ENCODE measurements at places on chromosomes 1 and 21. TPM values are rescaled to one million over a fixed set of nuclear protein-coding genes. Genes with fewer than 3 reads are reported as not detected.

VANGL2 gene
- not detected for total RNA-seq

NFIA gene
- total RNA-seq, result 7.1 TPM

PFKL gene
- total RNA-seq, result 193 TPM

LHX4 gene
- not detected for total RNA-seq

DNA sequence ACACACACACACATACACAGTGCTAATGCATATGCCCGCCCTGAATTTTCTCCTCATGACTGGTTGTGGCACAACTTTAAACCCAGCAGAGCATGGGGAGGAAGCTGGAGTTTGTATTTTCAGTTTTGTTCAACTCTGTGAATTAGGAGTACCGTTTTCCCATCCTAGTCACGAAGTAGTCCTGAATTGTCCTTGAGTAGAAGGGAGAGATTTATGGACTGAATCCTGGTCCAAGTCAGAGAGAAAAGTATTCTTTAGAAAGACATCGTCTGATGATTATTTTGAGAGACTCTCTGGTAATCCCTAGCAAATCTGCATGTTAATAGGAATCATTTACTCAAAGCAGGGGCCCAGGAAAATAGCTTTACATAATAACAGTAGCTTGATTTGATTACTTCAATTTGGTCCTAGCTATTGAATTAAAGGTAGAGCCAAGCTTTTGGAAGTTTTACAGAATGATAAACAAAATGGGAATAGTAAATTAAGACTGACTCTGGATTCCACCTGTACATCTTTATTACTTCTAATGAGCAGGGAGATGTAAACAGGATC lies 60.5 kb upstream of the OLIG2 start:
- no peak for DNase-seq
- no peaks in the 10 kb centered on the region for H3K36me3 ChIP-seq
- H3K4me3 ChIP-seq, result no peak overlapping the region
- H3K27ac ChIP-seq, result no peak overlapping the region
- H3K4me1 ChIP-seq, result no peaks in the 10 kb centered on the region

DNA sequence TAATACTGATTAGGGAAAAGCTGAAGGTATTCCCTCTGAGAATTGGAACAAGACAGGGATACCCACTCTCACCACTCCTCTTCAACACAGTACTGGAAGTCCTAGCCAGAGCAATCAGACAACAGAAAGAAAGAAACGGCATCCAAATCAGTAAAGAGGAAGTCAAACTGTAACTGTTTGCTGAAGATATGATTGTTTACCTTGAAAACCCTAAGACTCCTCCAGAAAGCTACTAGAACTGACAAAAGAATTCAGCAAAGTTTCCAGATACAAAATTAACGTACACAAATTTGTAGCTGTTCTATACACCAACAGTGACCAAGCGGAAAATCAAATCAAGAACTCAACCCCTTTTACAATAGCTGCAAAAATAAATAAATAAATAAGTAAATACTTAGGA lies 78.6 kb downstream of the EXTL2 start:
- no peaks in the 10 kb centered on the region for H3K4me1 ChIP-seq
- DNase-seq, result no peak
- no peaks in the 10 kb centered on the region for H3K36me3 ChIP-seq
- no peaks in the 10 kb centered on the region for H3K27me3 ChIP-seq
- H3K4me3 ChIP-seq, result no peak overlapping the region
- no peak overlapping the region for H3K27ac ChIP-seq

DNA sequence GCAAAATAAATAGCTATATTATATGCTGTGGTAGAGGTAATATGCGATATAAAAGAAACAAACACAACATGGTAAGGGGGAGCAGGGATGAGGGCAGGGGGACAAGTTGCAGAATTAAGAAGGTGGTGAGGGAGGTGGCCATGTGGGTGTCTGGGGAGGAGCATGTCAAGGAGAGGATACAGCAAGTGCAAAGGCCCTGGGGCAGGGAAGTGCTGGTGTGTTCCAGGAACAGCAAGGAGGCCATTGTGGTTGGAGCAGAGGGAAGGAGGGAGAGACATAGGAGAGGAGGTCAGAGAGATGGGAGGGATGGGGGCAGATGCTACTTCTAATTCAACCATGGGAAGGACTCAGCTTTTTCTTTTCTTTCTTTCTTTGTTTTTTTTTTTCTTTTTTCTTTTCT lies 161.2 kb upstream of the IGSF21 start:
- no peak for DNase-seq
- H3K36me3 ChIP-seq, result no peaks in the 10 kb centered on the region
- peaks cover 7% of the 10 kb centered on the region for H3K27me3 ChIP-seq
- no peaks in the 10 kb centered on the region for H3K4me1 ChIP-seq
- no peak overlapping the region for H3K27ac ChIP-seq

DNA sequence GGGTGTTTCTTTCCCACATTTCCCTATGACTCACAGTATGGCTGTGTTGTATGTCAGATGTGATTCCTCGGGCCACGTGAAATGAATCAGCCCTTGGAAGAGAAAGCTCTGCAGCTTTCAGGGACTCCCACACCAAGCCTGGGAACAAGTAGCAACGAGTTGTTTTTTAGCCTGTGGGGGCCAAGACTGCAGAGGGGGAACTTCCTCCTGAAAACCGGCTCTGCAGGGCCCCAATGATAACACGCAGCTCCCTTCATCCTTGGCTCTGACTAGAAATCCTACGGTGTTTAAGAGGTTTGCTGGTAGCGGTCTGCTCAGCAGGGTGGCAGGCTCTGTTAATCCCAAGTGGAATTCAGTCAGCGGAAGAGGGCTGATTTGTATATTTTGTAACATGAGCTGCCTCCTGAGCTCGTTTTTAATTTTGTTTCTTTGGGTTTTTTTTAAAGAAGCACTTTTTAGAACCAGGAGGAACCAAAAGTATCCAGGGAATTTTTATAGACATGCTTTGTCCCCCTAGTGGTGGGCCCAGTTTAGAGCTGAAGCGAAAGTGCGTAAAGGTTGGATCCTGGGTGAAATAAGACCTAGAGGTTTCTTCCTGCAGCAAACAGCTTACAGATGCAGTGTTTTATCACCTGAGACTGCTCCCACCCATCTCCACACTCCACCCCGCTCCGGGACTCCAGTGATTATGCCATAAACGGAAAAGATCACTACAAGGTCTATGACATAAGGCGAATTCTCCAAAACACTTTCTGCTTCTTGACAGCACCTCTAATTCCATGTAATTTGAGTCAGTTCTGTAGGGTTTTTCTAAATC lies 48.8 kb downstream of the LAMC2 start:
- DNase-seq, result no peak
- H3K4me3 ChIP-seq, result no peak overlapping the region
- no peak overlapping the region for H3K27ac ChIP-seq
- H3K4me1 ChIP-seq, result no peaks in the 10 kb centered on the region

DNA sequence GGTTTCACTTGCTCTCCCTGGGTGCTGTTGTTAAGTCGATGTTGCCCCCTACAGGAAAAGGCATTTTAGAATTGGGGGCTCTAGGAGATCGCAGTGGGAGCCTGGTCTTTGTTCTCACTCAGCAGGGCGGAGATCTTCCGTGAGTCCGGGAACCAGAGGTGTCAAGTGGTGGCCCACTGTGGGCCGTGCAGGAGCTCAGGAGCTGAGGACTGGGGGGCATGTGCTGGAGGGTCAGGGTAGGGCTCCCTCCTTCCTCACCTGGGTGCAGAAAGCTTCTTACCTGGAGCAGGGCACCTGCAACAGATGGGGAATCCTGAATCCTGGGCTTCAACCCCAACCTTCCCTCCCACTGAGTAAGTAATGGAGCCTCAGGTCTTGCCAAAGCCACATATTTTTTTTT lies 392.7 kb downstream of the NPHP4 start:
- H3K27ac ChIP-seq, result no peak overlapping the region
- H3K27me3 ChIP-seq, result no peaks in the 10 kb centered on the region
- H3K36me3 ChIP-seq, result no peaks in the 10 kb centered on the region
- DNase-seq, result no peak
- H3K4me3 ChIP-seq, result no peak overlapping the region

DNA sequence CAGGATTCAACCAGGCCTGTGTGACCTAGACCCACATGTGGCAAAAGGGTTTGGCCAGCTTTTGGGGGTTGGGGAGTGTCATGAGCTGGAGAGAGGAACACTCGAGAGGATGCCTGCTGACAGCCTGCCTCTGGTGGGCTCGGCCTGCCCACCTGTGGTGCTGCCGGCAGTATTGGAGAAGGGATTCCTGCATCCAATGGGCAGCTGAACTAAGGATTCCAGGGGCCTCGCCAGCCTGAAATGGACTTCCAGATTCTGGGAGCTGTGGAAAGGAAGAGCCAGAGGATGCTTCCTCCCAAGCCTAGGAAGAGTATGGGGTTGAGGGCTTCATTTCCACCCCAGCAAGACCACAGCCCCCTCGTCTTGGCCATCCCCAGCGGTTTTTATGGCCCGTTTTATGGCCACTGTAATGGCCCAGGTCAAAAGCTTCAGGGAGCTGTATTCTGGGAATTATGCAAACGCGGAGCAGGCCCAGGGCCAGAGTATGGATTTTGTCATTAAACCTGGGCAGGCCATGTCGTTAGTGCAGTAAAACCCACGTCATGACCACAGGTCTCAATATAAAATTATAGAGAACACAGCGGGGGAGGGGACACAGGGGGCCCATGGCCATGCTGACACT lies 63.6 kb downstream of the TMEM53 start:
- no peak overlapping the region for H3K4me3 ChIP-seq
- no peaks in the 10 kb centered on the region for H3K36me3 ChIP-seq
- DNase-seq, result no peak
- no peak overlapping the region for H3K27ac ChIP-seq

DNA sequence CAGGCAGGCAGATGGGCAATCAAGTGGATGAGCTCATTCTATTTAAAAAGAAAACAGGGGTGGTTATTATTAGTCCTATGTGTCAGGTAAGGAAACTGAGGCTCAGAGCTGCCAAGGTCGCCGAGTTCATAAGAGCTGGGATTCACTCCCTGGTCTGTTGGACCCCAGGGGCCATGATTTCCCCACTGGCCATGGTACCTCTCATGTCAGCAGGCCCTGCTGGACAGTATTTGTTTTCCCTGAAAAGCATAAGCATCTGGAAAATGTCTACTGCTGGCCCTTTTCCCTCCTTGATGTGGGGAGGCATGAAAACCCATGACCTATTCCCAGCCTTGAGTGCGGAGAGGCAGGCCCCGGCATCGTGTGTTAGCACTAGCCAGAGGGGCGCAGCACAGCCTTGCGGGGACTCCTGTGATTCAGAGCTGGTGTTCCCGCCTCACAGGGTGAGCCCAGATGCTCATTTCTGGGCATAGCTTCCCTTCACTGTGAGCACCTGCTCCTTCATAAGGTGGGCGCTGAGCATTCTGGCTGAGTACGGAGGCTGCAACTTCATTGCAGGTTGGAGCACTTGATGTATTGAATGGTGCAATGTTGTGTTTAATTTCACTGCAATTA lies 617.5 kb downstream of the PTPRU start:
- H3K27ac ChIP-seq, result no peak overlapping the region
- no peaks in the 10 kb centered on the region for H3K4me1 ChIP-seq
- H3K36me3 ChIP-seq, result no peaks in the 10 kb centered on the region
- DNase-seq, result no peak
- no peak overlapping the region for H3K4me3 ChIP-seq
- no peaks in the 10 kb centered on the region for H3K27me3 ChIP-seq

DNA sequence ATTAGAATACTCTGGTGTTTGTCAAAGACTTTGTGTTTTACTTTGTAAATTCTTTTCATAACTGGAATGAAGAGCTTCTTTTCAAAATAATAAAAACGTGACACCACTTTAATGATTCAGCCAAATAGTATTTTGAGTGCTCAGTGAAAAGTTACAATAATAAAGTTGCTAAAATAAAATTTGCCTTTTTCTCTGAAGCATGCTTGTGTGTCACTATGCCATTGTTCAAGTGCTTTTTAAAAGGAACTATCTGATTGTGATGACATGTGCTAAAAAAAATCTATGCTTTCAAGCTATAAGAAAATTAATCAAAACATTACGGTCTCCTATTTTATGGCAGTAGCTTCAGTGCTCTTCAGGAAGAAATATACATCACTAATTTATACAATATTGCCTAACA lies 1290.5 kb upstream of the B3GALT2 start:
- H3K4me1 ChIP-seq, result no peaks in the 10 kb centered on the region
- no peaks in the 10 kb centered on the region for H3K27me3 ChIP-seq
- DNase-seq, result no peak

DNA sequence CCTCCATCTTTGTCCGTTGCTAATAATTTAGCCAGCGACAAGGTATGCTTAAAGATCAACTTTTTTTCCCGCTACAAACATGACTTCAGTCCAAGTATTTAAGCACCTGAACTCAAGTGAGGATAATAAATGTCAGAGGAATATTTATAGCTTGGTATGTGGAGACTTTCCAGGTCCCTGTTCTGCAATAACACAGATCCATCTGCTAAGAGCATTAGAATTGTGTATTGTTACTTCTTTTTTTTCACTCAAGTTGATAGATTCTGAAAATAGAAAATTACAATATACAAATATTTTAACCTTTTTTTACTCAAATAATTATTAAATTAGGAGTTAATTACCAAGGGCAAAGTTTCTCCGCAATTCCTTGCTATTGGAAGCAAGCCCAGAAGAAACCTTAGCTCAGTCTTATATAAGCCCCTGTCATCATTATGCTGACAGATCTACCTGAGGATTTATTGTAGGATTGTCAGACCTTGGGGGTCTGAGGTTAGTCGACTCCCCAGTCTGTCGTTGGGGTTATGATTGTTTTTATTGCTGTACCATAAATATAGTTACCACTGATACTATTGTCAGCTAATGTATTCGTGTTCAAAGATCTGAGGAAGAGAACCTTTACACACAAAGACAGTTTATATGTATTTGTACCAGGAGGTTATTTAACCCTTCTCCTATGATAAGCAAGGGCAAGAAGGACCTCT lies 337.9 kb downstream of the TBX15 start:
- no peaks in the 10 kb centered on the region for H3K36me3 ChIP-seq
- no peaks in the 10 kb centered on the region for H3K27me3 ChIP-seq
- no peak overlapping the region for H3K4me3 ChIP-seq
- no peaks in the 10 kb centered on the region for H3K4me1 ChIP-seq
- no peak for DNase-seq

- DNase-seq, result no peak
- peaks cover 9% of the 10 kb centered on the region for H3K4me1 ChIP-seq
- peaks cover 3% of the 10 kb centered on the region for H3K36me3 ChIP-seq
- no peaks in the 10 kb centered on the region for H3K27me3 ChIP-seq
Observed at GRCh38 chr1:41020654-41021053, 871 bp downstream of the SLFNL1 start.

- DNase-seq, result no peak
- no peaks in the 10 kb centered on the region for H3K36me3 ChIP-seq
- H3K27ac ChIP-seq, result no peak overlapping the region
- H3K4me1 ChIP-seq, result peaks cover 33% of the 10 kb centered on the region
- no peaks in the 10 kb centered on the region for H3K27me3 ChIP-seq
- no peak overlapping the region for H3K4me3 ChIP-seq
Observed at GRCh38 chr21:31363720-31364119, 19.7 kb upstream of the TIAM1 start.

- H3K36me3 ChIP-seq, result no peaks in the 10 kb centered on the region
- no peak for DNase-seq
- H3K4me1 ChIP-seq, result no peaks in the 10 kb centered on the region
- no peaks in the 10 kb centered on the region for H3K27me3 ChIP-seq
- no peak overlapping the region for H3K27ac ChIP-seq
Observed at GRCh38 chr1:104136621-104137020, 386.9 kb downstream of the AMY1C start.

Data from T-cell (primary cell).